AG09309 (cell line): ENCODE measurements at places on chromosomes 1 and 21.

- DNase-seq, result no peak
These were observed 2.5 kb downstream of the LMX1A start for GRCh38 chr1:165353731-165354671.

DNA sequence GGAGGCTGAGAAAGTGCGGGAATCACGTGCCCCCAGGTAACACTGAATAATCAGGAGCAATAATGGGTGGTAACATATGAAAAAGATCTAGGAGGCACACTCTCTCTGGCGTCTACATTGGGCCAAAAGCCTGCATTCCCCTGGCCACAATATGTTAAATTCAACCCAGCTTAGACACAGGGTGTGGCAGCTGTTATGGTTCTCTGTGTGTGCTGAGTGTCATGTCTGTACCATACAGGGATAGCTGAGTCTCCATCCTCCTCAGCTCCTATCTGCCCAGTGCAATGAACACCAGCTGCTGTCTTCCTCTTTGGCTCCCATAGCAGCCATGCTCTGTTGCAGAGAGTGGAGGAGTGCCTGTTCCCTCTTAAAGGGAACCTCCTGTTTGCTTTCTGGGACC is 14.3 kb downstream of the S100A11 start:
- no peak for DNase-seq

DNA sequence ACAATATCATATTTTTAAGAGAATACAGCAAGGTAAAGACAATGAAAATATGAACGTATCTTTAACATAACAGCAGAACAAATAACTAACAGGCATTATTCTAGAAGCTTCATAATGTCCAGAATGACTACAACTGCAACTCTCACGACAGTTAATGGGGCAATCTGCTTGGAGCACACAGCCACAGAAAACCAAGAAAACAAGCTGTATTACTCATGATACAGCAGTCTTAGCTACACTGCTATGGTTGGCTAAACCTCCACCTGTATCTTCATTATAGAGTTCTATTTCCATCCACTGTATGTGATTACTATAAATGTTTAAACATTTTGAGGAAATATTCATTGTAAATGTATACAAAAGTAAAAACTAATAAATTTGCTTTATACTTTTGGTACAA is 139.9 kb downstream of the DPYD start:
- DNase-seq, result no peak

DNA sequence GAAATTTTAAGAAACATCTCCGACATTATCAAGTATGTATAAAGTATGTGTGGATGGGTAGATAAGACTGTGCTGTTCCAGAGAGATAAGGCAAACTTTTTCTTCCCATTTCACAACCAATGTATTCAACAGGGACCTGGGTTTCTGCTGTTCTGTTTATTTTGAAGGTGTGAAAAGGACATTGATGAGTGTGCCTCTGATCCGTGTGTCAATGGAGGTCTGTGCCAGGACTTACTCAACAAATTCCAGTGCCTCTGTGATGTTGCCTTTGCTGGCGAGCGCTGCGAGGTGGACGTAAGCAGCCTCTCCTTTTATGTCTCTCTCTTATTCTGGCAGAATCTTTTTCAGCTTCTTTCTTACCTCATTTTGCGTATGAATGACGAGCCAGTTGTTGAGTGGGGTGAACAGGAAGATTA is 174.0 kb downstream of the CRB1 start:
- no peak for DNase-seq

DNA sequence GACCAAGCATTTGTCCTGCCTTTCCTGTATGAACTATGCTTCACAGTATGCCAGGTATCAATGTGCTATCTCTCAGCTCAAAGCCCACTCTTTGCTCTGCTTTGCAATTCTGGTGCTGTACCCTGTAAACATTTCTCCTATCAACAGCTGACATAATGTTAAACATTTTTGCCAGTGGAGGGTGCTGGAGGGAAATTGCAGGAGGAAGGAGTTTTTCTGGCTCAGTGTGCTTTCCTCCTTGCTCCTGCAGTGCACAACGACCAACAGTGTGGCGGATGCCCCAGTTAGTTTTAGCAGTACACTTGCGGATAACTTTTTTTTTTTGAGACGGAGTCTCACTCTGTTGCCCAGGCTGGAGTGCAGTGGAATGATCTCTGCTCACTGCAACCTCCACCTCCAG is 67.1 kb upstream of the PTGFRN start:
- no peak for DNase-seq

- DNase-seq, result no peak
These were observed 35.2 kb downstream of the SCYL3 start for GRCh38 chr1:169858467-169858866.

GRCh38 chr1:206005234-206005633 is 2.0 kb upstream of the RAB7B start:
- no peak for DNase-seq

DNA sequence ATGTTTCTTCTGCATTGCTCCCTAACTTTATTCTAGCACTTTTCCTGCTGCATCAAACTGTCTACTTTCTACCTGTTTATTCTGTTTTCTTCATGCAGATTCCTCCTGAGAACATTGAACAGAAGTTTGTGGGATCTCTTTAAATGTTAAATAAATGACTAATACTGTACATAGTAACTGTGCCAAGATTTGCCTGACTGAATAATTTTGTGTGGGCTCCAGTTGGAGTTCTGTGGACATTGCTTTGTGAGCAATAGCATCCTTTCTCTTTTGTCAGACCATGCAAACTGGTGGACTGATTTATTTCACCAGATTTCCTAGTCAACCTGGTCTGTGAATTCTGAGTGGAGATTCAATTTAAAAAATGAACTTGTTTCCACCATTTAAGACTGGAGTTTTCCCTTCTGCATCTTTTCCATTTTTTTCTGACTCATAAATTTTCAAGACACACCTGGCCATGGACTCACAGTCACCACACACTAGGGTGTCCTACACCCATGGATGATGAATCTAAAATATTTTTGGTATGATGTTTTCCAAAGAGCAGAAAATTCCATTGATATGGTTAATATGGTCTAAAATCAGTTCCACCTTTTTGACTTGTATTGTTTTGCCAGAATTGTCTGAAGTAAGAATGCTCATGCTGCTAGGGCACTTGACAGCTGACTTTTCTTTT is 140.7 kb upstream of the SPAG17 start:
- no peak for DNase-seq

DNA sequence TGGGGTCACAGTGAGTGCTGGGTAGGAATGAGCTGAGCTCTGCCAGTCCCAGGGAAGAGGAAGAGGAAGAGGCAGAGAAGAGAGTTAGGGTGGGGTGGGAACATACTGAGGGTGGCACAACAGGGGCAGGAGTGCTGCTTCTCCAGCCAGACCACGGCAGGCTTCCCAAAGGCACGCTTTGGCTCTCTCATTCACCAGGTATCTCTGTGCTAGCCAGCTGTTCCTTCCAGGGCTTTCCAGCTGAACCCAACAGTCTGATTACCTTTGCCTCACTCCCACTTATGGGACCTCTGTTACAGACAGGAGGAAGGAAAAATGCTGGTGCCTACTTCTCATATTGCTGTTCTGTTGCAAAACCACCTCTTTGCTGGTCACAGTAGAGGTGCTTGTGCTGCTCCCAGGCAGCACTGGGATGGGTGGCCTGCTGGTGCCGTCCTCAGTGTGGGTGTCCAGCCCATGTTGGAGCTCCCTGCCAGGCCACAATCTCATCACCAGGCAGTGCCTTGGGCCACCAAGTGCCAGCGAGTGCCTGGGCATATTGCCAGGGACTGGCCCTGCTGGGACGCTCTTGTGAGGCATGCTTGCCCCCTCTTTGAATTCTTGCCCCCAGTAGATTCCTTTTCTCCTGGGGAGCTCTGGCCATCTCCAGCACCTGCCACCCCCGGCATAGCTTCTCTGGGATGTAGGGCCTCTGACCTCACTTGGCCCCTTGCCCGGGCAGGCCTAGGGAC is 2.1 kb downstream of the ADORA1 start:
- DNase-seq, result no peak

GRCh38 chr1:229238674-229239415 is 32.1 kb upstream of the RAB4A start:
- no peak for DNase-seq

GRCh38 chr1:111221633-111222291 is 5.8 kb upstream of the CHI3L2 start:
- no peak for DNase-seq

GRCh38 chr1:222420633-222421032 is 127.3 kb downstream of the HHIPL2 start:
- DNase-seq, result no peak

GRCh38 chr1:199733125-199733524 is 294.4 kb upstream of the NR5A2 start:
- no peak for DNase-seq

DNA sequence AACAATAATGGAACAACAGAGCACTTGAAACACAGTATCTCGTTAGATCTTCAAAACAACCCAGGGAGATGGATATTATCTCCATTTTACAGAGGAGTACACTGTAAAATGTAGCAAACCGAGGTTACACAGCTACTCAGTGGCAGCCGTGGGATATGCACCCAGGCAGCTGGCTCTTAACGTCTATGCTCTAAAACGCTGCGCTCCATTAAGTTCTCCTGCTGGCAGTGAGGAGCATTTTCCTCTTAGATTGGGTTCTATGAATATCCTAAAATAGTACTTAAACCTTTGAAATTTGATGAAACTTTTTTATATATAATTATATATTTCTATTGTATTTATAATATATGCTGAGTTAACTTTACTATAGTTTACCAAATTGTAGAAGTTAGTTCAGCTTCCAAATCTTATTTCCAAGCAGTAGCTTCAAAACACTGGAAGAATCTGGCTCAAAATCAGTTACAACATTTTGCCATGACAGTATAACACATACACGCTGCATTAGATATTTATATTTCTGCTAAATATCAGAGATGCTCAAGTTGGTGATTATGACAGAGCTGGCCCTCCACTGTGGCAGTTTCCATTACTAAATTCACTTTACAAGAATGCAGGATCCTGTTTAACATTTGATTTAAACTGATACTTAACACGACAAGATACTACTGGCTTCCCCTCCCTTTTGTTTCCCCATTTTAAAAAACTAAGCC is 49.5 kb downstream of the TGFBR3 start:
- DNase-seq, result no peak

DNA sequence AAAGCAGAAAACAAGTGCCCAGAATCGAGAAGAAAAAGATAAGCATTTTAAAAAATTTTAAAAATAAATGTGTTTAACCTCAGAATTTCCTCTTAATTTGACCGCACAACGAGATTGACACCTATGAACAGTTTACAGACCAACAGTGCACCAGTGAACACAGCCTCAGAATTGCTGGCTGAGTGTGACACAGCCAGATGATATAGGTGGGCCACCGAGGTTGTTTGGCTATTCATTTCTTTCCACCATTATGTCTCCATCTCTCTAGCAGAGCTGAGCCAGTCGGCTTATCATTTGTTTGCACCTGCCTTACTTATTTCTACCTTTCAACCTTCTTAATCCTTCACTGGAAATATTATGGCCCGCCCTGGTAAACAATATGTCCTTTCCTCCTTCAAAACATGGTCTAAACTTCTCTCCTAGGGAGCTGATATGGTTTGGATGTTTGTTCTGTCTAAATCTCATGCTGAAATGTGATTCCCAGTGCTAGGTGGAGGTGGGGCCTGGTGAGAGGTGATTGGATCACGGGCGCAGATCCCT is 86.1 kb downstream of the DUSP10 start:
- no peak for DNase-seq

- no peak for DNase-seq
These were observed 117.7 kb upstream of the SGIP1 start for GRCh38 chr1:66416295-66416694.

DNA sequence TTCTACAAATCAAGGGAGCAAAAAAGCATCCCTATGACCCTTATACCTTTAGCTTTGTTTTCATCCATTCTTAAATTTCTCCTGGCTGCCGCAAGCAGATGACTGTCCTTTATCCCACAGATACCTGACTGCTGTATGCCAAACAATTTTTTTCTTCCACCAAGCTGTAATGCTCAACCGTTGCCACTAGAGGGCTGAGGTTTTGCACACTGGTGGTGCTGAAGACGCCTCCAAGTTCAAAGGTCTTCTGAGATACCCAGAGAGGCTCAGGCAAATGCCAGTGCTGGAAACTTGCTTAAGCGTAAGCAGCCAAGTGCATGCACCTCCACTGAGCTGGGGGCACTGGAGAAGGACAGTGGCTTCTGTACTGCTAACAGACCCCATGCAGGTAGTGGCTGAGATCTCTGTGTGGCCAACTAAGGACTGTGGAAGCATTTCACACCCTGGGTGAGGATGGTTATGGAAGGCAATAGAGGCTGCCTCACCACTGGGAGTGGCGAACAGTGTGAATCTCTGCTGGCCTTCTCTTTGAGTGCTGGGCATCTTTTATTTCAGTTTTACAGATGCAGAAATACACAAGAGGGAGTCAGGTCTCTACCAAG is 28.5 kb downstream of the CNIH3 start:
- no peak for DNase-seq

DNA sequence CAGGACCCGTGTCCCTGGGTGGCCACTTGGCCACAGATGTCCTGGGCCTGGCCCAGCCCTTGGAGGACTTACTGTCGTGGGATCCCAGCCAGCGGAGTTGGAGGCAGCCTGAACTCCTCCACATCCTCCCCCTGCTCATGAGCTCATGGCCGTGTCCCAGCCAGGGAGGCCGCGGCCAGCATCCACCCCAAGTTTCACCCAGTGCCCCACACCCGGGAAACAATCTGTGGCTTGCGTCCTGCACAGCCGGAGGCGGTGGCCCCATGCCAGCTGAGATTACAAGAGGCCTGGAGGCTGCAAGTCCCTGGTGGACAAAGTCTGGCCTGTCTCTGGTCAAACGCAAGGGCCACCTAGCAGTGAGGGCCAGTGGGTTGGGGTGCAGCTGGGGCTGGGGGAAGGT is 27.5 kb upstream of the TMEM52 start:
- DNase-seq, result no peak

- no peak for DNase-seq
These were observed 28.1 kb upstream of the RNPC3 start for GRCh38 chr1:103497404-103497803.

DNA sequence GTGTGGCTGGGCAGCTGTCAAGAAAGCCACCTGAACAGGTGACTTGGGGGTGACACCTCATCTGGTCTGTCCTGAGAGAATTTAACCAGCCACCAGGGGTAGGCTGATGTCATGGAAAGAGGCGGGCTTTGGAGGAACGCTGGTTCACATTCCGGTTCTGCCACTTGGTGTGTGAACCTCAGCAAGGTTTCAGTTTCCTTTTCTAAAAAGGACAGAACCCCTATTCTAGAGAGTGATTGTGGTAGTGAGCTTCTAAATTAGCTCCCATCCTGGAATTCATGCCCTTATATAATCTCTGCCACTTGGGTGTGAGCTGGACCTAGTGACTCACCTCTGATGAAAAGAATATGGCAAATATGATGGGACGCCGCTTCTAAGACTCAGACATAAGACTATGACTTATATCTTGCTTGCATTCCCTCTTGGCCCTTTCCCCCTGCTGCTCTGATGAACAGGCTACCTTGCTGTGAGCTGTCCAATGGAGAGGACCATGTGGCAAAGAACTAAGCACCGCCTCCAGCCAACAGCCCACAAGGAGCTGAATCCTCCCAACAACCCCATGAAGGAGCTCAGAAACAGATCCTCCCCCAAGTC is 332.1 kb downstream of the RRAGC start:
- no peak for DNase-seq

DNA sequence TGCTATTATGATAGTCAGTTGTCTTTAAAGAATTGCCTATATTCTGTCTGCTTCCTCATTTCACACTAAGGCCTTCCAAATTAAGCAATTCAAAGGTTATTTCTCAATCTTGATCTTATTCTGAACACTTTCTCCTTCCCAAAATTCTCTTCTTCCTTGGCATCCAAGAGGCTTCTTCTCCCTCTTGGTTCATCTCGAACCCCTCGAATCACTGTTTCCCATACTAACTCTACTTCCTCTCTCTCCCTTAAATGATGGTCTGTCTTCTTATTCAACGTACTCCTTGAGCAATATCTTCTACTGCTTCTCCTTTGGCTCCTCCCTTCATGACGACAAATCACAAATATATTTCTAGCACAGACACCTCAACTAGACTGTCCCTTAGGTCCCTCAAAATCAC is 4.5 kb downstream of the COPA start:
- DNase-seq, result no peak
